ENCODE measurements at places on chromosomes 11 and 22. TPM values are rescaled to one million over a fixed set of nuclear protein-coding genes. Genes with fewer than 3 reads are reported as not detected.

The OR51B5 gene
- not detected for total RNA-seq

The GPR83 gene
- not detected for total RNA-seq

The H19 gene
- 55.1 TPM for total RNA-seq

The TRIM51 gene
- total RNA-seq = not detected

The OR5P2 gene
- not detected for total RNA-seq

The OR51E2 gene
- total RNA-seq = not detected

The VPREB1 gene
- total RNA-seq = not detected

The MS4A3 gene
- not detected for total RNA-seq

The OR6A2 gene
- total RNA-seq = not detected

The DSCAML1 gene
- not detected for total RNA-seq

The MMP27 gene
- not detected for total RNA-seq

The TMEM191B gene
- not detected for total RNA-seq

The TRPM5 gene
- total RNA-seq = not detected

The HEPN1 gene
- total RNA-seq = not detected

The DMC1 gene
- 3.2 TPM for total RNA-seq

The EFCAB6 gene
- total RNA-seq = 1.9 TPM

The PANX2 gene
- under 0.01 TPM for total RNA-seq

The RFPL1 gene
- total RNA-seq = not detected

The OSBP2 gene
- not detected for total RNA-seq

The OR8D1 gene
- not detected for total RNA-seq

The OR8K3 gene
- total RNA-seq = not detected

The CCDC116 gene
- total RNA-seq = not detected

The KRTAP5-9 gene
- not detected for total RNA-seq

The MS4A7 gene
- total RNA-seq = not detected

The GSTT2 gene
- 1.2 TPM for total RNA-seq

The CNGA4 gene
- total RNA-seq = not detected

The TIGD3 gene
- total RNA-seq = not detected

The OR52E8 gene
- total RNA-seq = not detected

The KCNJ1 gene
- total RNA-seq = not detected

The RCE1 gene
- 20.2 TPM for total RNA-seq

The RASD2 gene
- not detected for total RNA-seq

The KLHL35 gene
- 1.8 TPM for total RNA-seq

The MRTFA gene
- total RNA-seq = 63.4 TPM

The BIRC3 gene
- 0.86 TPM for total RNA-seq

The KRTAP5-8 gene
- not detected for total RNA-seq

The NPAT gene
- 6.1 TPM for total RNA-seq

The NELL1 gene
- total RNA-seq = not detected

The PRR5L gene
- total RNA-seq = 3.5 TPM

The MRGPRX4 gene
- not detected for total RNA-seq

The CYTH4 gene
- total RNA-seq = 0.53 TPM

All from myometrial cell (primary cell).